ENCODE measurements at places on chromosomes 5 and 9.

- DNase-seq = no peak
Measured at GRCh38 chr9:72193478-72193881, 44.2 kb downstream of the GDA start.

GRCh38 chr5:22473886-22474285 is 379.3 kb downstream of the CDH12 start:
- DNase-seq = no peak

- DNase-seq = no peak
Measured at GRCh38 chr9:32431940-32432555, 47.6 kb downstream of the ACO1 start.

GRCh38 chr5:9624196-9624947 is 5.8 kb downstream of the TAS2R1 start:
- DNase-seq = no peak

- DNase-seq = no peak
Measured at GRCh38 chr5:157336423-157336744, 70.5 kb downstream of the CYFIP2 start.

GRCh38 chr9:135249711-135250110 is 162.2 kb downstream of the OLFM1 start:
- DNase-seq = no peak

GRCh38 chr9:38071470-38072134 is 2.6 kb upstream of the SHB start:
- DNase-seq = no peak

DNA sequence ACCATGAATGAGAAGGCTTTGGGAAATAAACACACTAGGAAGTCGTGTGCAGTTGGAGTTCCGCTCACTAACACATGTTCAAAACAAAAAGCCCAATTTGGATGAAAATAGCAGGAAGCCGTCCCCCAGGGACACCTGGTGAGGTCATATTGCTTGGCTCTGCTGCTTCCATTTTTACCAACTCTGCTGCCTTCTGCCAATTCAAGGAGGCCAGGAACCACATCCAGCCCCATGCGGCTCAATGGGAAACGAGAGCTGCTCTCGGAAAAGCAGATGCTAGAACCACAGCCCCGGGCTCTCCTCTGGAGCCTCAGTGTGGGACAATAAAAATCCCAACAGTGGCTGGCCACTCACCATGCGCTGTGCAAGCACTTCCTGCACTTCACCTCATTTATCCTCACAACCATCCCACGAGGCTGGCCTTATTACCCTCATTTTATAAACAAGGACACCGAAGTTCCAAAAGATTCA is 13.4 kb downstream of the ADAM19 start:
- no peak for DNase-seq

GRCh38 chr9:34486572-34486971 is 28.0 kb downstream of the DNAI1 start:
- no peak for DNase-seq

Measured in fibroblast of skin of left biceps (primary cell).